ENCODE measurements at places on chromosomes 5 and 9. TPM values are rescaled to one million over a fixed set of nuclear protein-coding genes. Genes with fewer than 3 reads are reported as not detected.

GRCh38 chr5:41240985-41241384, 27.7 kb upstream of the C6 start:
- DNase-seq: no peak

- DNase-seq: no peak
These were observed 34.3 kb upstream of the CRHBP start for GRCh38 chr5:76918539-76918938.

- DNase-seq: no peak
These were observed 123.9 kb upstream of the PUM3 start for GRCh38 chr9:2967766-2968165.

CNTNAP3 gene
- 2.7 TPM for total RNA-seq

Measured in cardiac septum (tissue), 1 donor.